ENCODE measurements at places on chromosomes 7 and 10. TPM values are rescaled to one million over a fixed set of nuclear protein-coding genes. Genes with fewer than 3 reads are reported as not detected.

GRCh38 chr7:141698247-141699015 lies 3.5 kb downstream of the DENND11 start:
- DNase-seq, result peak; percentile 28

Gene C10orf71
- polyA plus RNA-seq, result not detected

DNA sequence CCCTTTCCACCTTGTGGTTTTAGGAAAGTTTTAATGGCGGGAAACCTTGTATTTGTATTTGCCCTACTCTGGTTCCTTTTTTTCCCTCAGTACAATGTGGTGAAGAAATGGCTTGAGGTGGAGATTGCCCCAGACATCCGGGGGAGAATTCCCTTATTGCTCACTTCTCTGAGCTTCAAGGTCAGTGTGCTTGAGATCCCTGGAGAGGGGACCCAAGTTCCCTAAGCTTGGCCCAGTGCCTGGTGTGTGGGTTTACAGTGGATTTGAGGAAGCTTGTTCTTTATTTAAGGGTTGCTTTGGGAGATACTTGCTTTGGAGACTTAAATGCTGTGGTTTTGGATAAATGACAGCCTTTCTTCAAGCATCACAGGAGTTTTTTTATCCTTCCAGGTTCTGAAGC lies 18.3 kb downstream of the CALHM2 start:
- DNase-seq, result peak; percentile 84

DNA sequence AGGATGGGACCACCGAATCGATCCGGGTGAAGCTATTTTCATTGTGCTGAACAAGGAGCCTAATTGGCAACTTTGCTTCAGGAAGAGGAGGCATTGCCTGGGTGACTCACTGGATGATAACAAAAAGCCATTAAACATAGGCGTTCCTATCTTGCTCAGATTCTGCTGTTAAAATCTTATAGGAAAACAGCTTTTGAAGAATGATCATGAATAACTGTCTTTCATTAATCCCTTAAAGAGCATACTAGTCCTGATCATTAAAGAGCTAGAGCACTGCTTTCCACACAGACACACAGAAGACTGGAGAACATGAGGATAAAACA lies 174.2 kb upstream of the IMMP2L start:
- DNase-seq, result no peak

- peak; percentile 30 for DNase-seq
Measured at GRCh38 chr7:101241443-101242349, 3.2 kb downstream of the FIS1 start.

DNA sequence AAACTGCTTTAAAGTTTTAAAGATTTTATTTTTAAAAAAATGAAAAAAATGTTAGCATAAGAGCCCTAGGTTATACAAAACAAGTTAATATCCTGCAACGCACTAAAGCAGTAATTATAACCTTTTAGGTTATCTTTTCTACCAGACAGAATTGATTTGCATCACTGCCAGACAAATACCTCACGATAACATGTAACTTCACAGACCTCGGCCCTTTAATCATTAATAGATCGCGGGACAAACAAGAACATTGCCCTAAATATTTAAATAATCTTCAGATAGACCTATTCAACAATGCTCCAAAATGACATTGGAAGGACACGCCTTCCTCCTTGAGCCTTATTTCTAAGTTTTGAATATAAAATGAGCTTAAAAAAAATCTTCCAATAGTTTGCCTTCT lies 23.8 kb upstream of the C7orf33 start:
- no peak for DNase-seq

- no peak for DNase-seq
Measured at GRCh38 chr7:135573541-135573940, 15.8 kb downstream of the NUP205 start.

Gene NPFFR1
- polyA plus RNA-seq, result not detected

Gene MGMT
- polyA plus RNA-seq, result 23.5 TPM
